Heart left ventricle (tissue), 16 donors: ENCODE measurements at places on chromosomes 6 and 20.

- DNase-seq = no peak
These were observed 294.5 kb downstream of the ZFAND3 start for GRCh38 chr6:38113825-38114576.

GRCh38 chr6:170578909-170579308, 5.5 kb downstream of the PDCD2 start:
- no peak for DNase-seq

GRCh38 chr20:36313926-36314325, 7.8 kb downstream of the DLGAP4 start:
- DNase-seq = no peak

DNA sequence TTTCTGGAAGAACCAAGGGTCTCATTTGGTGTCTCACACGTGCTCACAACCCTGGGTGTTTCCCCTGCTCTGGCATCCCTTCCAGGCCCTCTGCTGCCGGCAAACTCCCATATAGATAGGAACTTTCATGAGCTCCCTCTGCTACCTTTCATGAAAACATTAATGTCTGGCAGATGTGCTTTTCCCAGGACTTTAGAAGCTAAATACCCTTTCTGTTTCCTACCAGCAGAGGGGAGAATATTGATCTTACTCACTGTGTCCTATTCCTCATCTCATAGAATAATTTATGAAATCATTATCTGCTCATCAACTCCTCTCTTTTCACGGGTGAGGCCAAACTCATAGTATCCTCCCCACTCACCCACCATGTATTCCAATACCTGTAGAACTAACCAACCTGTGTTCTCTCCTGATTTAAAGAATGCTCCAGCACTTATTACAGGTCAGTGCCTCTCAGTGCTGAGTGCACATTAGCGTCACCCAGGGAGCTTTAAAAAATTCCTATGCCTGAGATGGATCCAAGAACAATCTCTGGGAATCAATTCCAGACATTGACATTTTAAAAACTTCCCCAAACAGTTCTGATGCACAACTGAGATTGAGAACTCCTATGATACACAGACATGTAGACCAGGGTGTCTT, 298.5 kb upstream of the JAG1 start:
- DNase-seq = no peak
